Myometrial cell (primary cell): ENCODE measurements at places on chromosomes 16 and 17. TPM values are rescaled to one million over a fixed set of nuclear protein-coding genes. Genes with fewer than 3 reads are reported as not detected.

The KRTAP2-2 gene
- not detected in 2 replicates for total RNA-seq

The ANKRD40CL gene
- not detected in 2 replicates for total RNA-seq

The PROCA1 gene
- total RNA-seq = 0.18 and 2.3 TPM in 2 replicates

The GUCY2D gene
- 0.89 and 1.4 TPM in 2 replicates for total RNA-seq

The TXNDC17 gene
- 273 and 310 TPM in 2 replicates for total RNA-seq

The RECQL5 gene
- 18.3 and 21.6 TPM in 2 replicates for total RNA-seq

The PRRT2 gene
- not detected in 2 replicates for total RNA-seq

The FOXF1 gene
- total RNA-seq = 11.5 and 15.8 TPM in 2 replicates

The GALR2 gene
- 0.29 and 0.53 TPM in 2 replicates for total RNA-seq

The SLFN5 gene
- total RNA-seq = 33.2 and 47.9 TPM in 2 replicates

The HOXB4 gene
- 0.53 and 2.6 TPM in 2 replicates for total RNA-seq

The DRC3 gene
- total RNA-seq = under 0.01 TPM in 2 replicates

The ARSG gene
- 0.29 and 1.2 TPM in 2 replicates for total RNA-seq

The CORO6 gene
- total RNA-seq = 3.2 and 5.7 TPM in 2 replicates

The TCAP gene
- under 0.01 and 0.35 TPM in 2 replicates for total RNA-seq

The C17orf58 gene
- 12.8 and 13.0 TPM in 2 replicates for total RNA-seq
